ENCODE measurements at places on chromosomes 2 and 18.

- no peak for DNase-seq
These were observed 34.9 kb downstream of the SMAD7 start for GRCh38 chr18:48915626-48916425.

- no peak for DNase-seq
These were observed 57.5 kb downstream of the PAX3 start for GRCh38 chr2:222241128-222241870.

- DNase-seq = peak; percentile 5
These were observed 9.0 kb downstream of the RNF144A start for GRCh38 chr2:6926071-6926732.

GRCh38 chr2:215532844-215533243, 97.0 kb upstream of the FN1 start:
- DNase-seq = no peak

DNA sequence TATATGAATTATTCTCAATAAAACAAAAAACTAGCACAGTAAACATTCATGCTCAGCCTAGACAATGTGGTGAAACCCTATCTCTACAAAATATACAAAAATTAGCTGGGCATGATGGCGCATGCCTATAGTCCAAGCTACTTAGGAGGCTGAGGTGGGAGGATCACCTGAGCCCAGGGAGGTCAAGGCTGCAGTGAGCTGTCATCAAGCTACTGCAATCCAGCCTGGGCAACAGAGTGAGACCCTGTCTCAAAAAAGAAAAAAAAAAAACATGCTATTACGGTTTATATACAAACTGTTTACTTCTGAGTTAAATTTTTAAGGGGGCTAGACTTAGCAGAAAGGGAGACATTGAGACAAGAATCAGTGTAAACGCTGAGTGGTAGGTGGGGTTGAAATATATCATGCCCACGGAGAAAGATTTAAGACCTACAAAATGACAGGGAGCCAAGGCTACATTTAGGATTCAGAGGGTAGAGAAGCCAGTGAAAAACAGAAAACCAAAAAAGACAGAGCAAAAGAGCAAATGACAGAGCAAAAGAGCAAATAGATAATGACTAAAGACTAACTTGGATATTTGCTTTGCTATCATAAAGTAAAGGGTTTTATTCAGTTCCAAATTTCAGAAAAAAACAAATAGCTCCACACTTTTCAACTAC, 7.5 kb downstream of the TTC32 start:
- DNase-seq = no peak

GRCh38 chr2:156459720-156460119, 23.5 kb downstream of the GPD2 start:
- no peak for DNase-seq

- peak; percentile 1 for DNase-seq
These were observed 27.5 kb upstream of the RUFY4 start for GRCh38 chr2:218041302-218042168.

GRCh38 chr2:216989340-216990129, 129.7 kb upstream of the TNP1 start:
- DNase-seq = no peak

DNA sequence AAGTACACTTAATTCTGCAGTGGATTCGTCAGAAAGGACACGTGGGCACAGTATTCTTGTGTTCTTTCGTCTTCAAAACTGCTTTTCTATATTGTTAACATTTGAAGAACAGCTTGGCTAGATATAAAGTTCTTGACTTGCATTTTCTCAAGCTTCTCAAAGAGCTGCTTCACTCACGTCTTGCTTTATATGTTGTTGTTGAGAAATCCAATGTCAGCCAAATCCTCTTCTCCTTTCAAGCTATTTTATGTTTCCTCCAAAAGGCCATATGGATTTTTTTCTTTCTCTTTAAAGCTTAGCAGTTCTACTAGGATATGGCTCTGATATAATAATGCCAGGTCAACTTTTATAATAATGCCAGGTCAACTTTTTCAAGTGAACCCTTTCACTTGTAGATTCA, 65.5 kb upstream of the CYP1B1 start:
- no peak for DNase-seq

GRCh38 chr2:229740279-229740678, 25.9 kb upstream of the DNER start:
- DNase-seq = no peak

- no peak for DNase-seq
These were observed 32.6 kb downstream of the NMUR1 start for GRCh38 chr2:231497651-231498050.

DNA sequence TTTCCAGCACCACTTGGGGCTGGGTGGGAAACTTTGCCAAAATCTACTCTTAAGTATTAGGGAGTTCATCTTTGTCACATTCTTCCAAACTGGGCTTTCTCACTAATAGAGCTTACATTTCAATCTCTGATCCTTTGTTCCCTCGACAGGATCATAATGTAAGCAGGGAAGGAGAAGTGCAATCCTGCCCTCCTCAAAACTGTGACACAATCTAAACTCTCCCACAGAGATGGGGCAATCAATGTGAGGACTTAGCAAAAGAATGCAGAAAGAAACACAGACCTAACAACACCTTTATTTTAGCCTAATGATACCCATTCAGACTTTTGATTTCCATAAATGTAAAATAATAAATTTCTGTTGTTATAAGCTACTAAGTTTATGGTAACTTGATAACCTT, 40.8 kb downstream of the DSEL start:
- peak; percentile 16 for DNase-seq

DNA sequence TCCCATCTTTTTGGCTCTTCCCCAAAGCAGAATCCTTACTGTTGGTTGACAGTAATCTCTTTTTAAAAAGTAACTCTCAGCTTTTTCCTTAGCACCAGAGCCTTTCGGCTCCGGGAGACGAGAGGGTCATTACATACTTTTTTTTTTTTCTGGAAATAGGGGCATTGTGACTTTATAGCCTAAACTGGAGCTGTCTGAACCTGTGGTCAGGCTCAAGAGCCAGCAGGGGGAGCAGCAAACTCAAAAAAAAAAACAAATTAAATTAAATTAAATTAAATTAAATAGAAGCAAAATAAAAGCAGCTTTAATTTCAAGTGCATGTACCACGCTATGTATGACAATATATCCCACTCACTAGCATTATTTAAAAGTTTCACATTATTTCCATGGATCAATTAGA, 156.6 kb downstream of the DTNA start:
- DNase-seq = peak; percentile 47

- peak; percentile 20 for DNase-seq
These were observed 30.0 kb downstream of the RNF125 start for GRCh38 chr18:32048507-32049091.

- no peak for DNase-seq
These were observed 21.6 kb downstream of the PARD6G start for GRCh38 chr18:80225685-80226084.

DNA sequence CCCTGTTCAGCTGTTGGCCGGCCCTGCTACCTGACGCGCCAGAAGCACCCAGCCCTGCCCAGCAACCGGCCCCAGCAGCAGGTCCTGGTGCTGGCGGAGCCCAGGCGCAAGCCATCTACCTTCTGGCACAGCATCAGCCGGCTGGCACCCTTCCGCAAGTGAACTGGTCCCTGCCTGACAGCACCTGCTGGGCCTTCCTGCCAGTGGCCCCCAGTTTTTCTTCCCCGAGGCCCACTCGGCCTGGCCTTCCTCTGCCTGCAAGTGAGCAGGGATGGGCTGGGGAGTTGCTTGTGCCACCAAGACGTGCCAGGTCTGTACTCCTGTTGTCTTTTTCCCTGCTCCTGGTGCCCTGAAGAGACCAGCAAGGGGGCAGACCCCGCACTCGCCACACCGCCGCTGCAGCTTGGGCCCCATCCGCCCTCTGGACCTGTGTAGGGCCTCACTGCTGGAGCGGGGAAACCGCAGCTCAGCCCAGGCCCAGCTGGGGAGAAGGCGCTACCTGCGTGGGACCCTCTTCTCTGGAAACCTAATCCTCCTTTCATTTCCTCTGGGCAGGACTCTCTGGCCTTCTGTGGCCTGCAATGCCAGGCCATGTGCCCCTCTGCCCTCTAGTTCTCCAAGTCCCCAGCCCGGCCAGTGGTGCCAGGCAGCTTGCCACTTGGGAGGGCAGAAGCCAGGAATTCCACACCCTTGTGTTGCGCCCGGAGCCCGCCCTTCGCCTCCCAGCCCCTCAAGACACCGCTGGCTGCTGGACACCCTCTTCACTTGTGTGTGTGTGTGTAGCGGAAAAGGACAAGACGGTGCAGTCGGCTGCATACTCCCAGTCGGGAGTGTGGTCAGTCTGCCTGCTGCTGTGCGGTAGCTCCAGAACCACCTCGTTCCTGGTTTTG, 47.0 kb downstream of the FAM168B start:
- DNase-seq = no peak

- DNase-seq = peak; percentile 87
These were observed 315.0 kb downstream of the ALK start for GRCh38 chr2:29606104-29607037.

DNA sequence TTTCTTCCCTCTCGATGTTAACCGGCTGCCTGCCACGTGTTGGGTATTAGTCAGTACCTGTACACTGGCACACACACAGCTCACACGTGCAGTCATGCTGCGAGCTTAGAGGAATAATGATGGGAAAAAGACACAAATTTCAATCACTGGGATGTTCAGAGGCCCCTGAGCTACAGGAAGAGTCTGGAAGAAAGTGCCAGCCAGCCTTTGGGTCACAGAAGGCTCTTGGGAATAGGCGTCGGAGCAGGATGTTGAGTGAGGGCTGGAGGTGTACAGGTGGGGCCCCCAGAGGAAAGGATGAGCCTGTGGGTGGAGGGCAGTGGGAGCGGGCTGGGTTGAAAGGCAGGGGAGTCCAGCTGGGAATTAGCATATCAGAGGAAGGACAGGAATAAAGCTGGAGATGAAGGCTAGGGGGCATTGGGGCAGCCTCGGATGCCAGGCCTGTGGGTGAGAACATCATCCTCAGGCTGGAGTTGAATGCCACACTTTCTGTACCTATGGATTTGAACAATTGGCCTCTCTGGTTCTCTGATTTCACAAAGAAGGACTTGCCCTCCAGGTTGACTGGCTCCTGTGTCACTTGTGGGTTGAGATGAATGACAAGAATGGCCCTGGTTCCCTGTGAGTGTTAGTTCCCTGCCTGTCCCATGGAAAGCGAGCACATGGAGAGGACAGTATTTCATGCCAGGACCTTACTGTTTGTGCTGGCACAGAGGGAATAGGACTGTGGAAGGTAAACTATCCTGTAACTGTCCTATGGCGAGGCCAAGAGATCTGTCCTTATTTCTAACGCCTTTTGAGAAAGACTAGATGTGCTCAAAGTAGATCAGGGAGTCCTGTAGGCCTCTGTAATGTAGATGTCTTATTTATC, 40.6 kb downstream of the GREB1 start:
- no peak for DNase-seq

DNA sequence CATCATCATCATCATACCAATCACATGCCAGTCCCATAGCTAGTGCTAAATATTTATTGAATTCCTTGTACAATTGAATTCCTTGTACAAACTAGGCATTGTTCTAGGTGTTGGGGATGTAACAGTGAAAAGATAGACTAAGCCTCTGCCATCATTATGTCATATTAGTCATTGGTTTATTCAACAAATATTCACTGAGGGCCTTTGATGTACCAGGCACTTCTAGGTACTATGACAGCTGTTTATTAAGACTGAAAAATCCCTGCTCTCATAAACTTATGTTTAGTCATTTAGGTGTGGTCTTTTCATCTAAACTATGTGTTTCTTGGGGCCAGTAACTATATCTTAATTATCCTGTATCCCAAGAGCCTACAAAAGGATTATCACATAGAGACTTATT, 412.3 kb upstream of the ETAA1 start:
- DNase-seq = no peak

DNA sequence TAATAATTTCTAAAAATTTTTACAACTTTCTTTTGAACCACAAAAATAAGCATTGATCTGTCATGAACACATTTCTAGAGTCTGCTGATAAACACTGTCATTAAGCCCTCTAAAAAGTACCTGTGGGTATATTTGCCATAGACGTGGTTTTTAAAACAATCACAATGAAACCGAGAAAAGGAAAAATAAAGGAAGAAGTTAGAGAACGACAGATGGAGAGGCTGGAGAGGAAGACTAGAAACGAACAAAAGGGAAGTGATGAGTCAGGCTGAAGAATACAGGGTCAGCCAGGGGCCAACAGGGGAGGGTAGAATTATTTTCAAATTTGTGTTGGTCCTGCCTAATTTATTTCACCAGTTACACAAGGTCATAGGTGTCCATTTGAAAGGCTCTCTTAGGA, 62.0 kb downstream of the MYL12B start:
- DNase-seq = no peak

- peak; percentile 84 for DNase-seq
These were observed 80.4 kb downstream of the EPB41L3 start for GRCh38 chr18:5463390-5463789.

- no peak for DNase-seq
These were observed 53.3 kb upstream of the COL5A2 start for GRCh38 chr2:189232759-189233406.

DNA sequence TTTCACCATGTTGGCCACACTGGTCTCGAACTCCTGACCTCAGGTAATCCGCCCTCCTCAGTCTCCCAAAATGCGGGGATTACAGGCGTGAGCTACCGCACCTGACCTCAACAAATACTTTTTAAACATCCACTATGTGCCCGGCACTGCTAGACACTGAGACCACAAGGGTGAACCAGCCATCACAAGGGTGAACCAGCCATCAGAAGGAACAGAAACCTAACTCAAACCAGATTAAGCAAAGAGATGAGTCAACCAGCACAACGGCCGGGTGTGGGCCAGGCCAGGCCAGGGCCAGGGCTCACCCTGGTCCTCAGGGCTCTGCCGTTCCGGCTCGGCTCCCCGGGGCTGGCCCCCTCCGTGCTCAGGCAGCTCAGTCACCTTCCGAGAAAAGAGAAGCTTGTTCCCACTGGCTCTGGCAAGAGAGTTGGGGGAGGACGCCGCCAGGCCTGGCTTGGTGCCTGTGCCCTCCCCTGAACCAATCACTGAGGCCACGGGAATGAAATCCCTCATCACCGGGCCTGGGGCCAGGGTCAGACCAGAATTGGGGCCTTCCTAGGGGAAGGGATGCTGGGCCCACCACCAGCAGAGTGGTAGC, 4.4 kb downstream of the TEX44 start:
- peak; percentile 83 for DNase-seq

- no peak for DNase-seq
These were observed at the start of gene EDAR for GRCh38 chr2:108988796-108989713. EDAR (minus strand) TSS chr2:108989220; CDS start chr2:108931014, 58,206 bp downstream.

DNA sequence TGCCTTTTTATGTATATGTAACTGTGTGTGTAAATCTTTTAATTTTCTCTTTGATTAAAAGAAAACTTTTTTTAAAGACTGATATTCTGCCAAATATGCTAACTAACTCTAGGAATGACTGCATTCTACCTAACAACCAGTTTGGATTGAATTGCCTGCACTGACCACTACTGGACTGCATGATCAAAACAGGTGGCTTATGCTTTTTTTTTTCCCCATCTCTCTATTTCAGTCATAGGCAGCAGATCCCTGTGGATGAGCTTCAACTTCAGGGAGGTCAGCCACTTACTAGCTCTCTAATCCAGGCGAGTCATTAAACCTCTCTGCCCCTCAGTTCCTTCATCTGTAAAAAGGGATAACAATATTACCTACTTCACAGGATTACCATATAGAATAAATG, 138.6 kb upstream of the SERTAD2 start:
- DNase-seq = no peak

DNA sequence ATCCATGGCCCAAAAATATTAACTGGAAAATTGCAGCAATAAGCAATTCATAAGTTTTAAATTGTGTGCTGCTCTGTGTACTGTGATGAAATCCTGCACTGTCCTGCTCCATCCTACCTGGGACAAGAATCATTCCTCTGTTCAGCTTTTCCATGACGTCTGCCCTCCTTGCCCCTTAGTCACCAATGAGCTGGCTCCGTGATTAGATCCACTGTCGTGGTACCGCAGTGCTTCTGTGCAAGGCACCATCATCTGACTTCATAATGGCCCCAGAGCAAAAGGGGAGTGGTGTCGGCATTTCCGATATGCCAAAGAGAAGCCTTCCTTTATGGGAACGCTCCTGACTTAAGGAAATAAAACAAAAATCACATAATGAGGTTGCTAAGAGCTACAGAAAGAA, 3.4 kb upstream of the FAHD2A start:
- no peak for DNase-seq
